Stimulated activated CD4-positive, alpha-beta T cell treated with anti-CD3 and anti-CD28 coated beads, Interleukin-15, amount 100 ng/mL, for 48 hours (primary cell): ENCODE measurements at places on chromosomes 5 and 9.

GRCh38 chr5:157186309-157187045 is 5.8 kb downstream of the ITK start:
- no peak for DNase-seq

DNA sequence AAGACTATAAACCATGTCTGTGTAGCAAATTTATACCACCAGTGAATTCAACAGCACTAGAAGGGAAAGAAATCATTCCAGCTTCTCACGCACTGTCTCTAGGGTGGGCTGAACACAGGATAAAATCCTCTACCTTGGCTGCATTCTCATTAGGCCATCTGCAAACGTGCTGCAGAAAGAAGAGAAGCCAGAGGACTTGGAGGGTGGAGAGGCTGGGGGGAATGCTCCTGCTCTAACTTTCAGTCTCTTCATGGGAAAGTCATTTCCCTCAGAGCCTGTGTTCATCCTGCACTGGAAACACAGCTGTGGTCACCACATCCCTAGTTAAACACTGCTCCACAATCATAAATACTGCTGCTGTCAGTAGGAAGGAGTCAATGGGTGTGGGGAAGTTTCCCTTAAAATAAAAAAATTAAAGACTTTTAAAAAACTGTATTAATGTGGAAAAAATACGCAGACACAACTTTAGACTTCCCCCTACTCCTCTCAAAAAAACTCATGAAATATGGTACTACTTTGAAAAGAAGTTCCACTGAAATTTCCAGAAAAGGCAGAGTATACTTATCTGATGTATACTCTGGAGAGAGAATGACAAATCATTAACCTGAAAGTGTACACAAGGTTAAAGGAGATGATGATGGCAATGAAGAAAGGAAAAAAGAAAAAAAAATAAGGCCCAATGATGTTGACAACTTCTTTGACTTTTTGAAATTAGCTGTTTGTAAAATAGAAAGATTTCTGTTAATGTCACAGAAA is 46.8 kb downstream of the LHFPL2 start:
- no peak for DNase-seq

DNA sequence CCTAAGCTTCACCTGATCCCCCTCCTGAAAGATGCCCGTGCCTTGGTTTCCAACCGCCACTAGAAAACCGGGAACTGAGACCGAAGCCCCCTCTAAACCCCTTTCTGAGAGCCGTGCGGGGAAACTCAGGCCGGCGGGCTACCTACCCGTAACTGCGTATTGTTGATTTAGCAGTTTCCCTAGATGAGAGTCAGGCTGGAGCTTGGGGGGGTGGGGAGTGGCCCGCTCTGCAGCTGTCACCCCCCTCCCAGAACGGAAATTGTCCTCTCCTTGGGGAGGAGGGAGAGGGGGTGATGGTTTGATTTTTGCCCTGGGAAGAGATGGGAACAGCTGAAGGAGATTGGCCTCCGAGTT is 2.5 kb downstream of the CXXC5 start:
- DNase-seq, result no peak

GRCh38 chr9:119771341-119771740 is 402.1 kb upstream of the BRINP1 start:
- DNase-seq, result no peak

DNA sequence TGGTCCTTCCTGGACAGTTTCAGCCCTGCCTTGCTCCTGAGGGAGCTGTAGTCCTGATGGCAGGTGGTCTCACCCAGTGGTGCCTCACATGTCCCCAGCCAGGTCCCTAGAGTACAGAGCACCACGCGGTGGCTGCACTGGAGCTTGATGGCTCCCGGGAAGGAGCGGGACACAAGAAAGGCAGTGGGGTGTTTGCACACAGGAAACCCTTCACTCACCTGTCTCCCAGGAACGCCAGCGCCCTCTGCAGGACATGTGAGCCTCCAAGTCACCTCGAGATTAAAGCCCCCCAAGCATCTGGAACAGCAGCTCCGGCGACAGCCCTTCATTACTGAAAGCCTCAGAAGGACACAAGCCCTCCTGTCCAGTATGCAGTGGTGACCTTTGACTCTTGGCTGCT is 19.9 kb upstream of the TMEM250 start:
- no peak for DNase-seq

- DNase-seq, result no peak
Observed at GRCh38 chr9:135888766-135889394, 18.5 kb downstream of the CAMSAP1 start.

GRCh38 chr5:168603746-168604145 is 24.6 kb upstream of the PANK3 start:
- DNase-seq, result no peak

DNA sequence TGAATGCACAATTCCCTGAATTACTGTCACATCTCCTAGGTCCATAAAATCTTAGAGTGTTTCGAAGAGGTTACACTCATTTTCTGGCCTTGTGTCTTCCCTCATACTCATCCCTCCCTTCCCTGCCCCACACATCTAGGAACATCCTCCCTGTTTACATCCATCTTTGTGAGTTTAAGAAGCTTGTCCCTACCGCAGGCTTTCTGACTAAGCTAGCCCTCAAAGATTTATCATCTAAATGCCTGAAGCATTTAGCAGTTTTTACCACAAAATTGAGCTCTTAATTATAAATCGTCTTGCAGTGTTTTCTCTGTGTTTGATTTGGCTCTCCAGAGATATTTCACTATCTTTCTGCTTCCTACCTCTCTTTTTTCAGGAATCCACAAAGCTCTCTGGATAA is 374.8 kb downstream of the KIAA0825 start:
- no peak for DNase-seq

GRCh38 chr9:116668970-116669695 is 18.0 kb upstream of the TRIM32 start:
- no peak for DNase-seq

DNA sequence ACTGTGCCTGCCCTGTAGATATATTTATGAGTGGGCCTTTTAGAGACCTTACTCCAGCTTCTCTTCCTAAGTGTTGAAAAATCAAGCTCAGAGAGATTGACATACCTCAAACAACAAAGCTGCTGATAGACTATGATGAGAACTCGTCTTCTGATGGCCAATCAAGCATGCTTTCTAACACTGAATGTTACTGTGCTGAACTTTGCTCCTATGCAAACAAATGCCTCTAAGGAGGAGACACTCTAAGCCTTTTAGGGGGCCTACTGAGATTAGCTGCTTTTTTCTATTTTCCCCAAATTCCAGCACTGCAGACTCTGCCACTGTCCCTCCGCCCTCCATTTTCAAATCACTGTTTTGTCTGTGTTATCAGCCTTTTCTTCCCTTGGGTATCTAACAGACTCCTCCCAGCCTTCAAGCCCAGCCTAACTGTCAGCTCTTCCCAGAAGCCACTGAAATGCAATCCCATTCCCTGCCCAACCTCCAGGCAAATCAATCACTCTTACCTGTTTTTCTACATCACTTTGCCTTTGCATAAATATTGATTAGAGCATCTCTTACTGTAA is 39.5 kb downstream of the TXNDC8 start:
- no peak for DNase-seq

DNA sequence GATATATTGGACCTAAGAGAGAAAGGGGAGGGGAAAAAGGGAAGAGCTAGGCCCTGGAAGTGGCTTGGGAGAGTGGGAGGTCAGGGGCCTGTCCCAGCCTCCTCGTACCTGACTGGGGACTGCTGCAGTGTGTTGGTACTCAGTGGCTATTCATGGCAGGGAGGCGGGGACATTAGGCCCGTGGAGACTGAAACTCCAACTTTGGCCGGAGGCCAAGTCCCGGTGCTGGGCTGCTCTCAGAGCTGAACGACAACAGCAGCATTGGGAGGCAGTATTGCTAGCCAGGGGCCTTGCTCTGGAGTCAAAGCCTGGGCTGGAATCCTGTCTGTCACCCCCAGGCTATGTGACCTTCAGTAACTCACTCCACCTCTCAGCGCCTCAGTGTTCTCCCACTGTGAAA is 37.8 kb downstream of the NEURL1B start:
- DNase-seq, result no peak

- DNase-seq, result no peak
Observed at GRCh38 chr9:24832307-24832706, 286.6 kb upstream of the IZUMO3 start.

DNA sequence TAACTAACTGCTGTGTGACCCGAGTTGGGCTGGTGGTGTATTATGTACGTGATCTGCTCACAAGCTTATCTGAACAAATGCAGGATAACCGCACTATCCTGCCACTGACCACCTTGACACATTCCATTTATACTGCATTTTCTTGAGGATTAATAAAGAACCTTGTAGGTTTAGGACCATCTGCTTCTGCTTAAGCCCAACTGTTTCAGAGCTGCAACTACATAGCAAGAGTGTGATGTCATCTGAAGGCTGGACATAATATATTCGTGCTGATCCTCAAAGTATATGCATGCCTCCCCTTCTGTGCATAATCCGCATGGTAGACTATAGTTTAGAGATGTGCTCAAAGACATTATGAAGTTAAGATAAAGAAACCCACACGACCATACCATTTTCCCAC is 435.9 kb downstream of the BNC2 start:
- DNase-seq, result no peak

DNA sequence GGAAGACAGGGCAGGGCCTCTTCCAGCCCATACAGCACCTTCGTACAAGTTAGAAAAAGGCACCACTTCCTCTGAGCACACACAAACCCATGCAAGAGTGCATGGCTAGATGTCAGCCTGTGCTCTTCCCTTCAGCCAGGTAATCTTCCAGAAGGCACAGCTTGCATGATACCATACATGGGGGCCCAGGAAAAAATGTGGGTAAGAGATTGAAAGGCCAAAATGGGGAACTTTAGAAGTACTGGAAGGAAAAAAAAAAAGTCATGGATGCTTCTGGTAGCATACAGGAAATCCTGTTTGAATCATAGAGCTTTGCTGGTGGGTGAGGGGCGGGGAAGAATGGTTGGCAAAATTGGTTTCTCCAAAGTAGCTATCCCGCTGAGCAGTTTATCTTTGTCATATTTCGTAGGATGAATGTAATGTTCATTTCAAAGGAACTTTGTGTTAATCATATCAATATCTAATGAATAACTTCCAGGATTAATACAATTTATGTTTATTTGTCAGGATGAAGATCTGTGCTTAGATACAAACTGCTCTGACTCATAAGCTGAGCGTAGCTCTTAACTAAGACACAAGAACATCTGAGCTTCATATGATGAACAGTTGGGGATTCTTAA is 78.2 kb upstream of the MAP3K1 start:
- DNase-seq, result no peak

GRCh38 chr9:21160178-21160577 is 6.3 kb downstream of the IFNA21 start:
- no peak for DNase-seq

- DNase-seq, result no peak
Observed at GRCh38 chr5:24788829-24789514, 144.2 kb upstream of the CDH10 start.

GRCh38 chr9:16125629-16126028 is 572.8 kb downstream of the CCDC171 start:
- DNase-seq, result no peak

DNA sequence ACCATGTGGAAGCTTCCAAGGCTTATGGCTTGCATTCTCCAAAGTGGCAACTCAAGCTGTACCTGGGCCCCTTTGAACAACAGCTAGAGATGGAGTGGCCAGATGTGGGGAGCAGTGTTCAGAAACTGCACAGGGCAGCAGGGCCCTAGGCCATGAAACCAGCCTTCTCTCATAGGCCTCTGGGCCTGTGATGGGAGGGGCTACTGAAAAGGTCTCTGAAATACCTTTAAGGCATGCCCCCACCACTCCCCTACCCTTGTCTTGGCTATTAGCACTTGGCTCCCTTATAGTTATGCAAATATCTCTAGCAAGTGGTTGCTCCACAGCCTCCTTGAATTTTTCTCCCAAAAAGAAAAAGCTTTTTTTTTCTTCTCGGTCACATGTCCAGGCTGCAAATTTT is 1014.6 kb downstream of the DTWD2 start:
- no peak for DNase-seq

DNA sequence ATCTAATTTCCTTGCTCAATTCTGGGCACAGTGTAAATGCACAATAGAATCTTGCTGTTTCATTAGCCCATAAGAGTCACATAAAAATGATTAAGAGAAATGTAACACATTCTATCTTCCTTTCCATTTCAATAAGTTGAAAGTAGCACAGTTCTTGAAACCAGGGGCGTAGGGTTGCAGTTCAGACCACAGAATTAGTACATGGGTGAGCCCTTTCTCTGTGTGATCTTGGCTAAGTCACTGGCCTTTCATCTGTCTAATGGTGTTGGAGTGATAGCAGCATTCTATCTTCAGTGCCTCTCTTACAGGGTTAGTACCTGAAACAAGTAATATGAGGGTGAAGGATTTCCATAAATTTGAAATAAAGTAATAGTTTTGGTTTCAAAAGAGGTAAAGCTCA is 445.3 kb upstream of the ZNF462 start:
- DNase-seq, result no peak

- no peak for DNase-seq
Observed at GRCh38 chr5:38556599-38557307, at the start of gene LIFR. TSS of gene LIFR (minus strand) at chr5:38556646. CDS start at chr5:38530647, 25,999 bp downstream.

DNA sequence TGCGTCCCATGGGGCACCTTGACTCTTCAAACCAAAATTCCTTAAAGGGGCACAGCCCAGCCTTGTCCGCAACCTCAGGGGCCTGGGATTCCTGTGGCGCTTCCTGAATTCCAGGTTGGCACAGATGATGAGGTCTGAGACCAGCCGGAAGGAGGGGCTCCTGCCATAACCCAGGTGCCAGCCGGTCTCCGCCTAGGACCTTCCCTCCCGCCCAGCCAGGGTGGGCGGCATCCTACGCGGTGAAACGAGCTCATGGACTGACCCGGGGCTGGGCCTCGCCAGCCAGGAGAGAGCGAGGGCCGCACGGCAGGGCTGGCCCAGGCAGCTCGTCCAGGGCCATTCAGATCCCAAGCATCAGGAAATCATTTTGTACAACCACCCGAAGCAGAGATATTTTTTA is 23.0 kb downstream of the AMBP start:
- DNase-seq, result no peak

DNA sequence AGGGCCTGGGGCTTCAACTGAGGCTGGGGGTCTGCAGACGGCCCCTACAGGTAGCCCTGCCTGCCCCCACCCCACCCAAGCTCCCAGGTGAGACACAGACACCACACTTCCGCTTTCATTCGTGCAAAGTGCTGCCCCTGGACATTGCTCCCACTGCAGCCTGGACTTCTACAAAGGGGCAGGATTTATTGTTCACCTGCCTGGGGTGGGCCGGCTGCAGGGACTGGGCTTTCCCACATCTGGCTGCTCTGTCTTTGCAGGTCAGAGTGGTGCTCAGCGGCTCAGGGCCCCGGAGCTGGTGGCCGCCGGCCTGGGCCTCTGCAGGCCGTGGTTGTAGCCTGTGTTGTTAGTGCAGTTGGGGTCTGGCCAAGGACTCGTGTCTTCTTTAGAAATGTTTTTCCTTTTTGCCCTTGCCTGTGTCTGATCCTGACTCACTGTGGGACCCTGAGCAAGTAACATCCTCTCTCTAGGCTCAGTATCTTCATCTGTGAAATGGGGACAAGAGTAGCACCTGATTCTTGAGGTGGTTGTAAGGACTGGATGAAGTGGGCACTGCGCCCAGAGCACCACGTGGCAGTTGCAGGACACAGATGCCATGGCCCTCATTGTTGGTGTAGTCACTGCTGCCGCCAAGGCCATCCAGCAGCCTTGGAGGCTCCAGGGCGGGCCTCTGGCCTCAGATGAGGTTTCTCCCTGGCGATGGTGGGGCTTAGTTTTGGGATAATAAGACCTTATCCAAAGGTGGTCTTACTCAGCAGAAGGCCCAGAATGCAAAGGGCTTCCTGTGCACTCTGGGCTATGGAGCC is 143.9 kb downstream of the CACNA1B start:
- DNase-seq, result no peak

- no peak for DNase-seq
Observed at GRCh38 chr5:60332244-60333004, 367.5 kb downstream of the DEPDC1B start.
